ENCODE measurements at places on chromosomes 16 and 17. TPM values are rescaled to one million over a fixed set of nuclear protein-coding genes. Genes with fewer than 3 reads are reported as not detected.
A peak's percentile ranks its signal among the peaks of the same experiment; 100 is the strongest.

- DNase-seq = peak; percentile 61
Measured at GRCh38 chr17:80063830-80064585, 27.6 kb downstream of the CCDC40 start.

- no peak for DNase-seq
Measured at GRCh38 chr16:87691686-87692079, 74.1 kb downstream of the KLHDC4 start.

Gene LRRC37A2
- total RNA-seq = 3.7 TPM

DNA sequence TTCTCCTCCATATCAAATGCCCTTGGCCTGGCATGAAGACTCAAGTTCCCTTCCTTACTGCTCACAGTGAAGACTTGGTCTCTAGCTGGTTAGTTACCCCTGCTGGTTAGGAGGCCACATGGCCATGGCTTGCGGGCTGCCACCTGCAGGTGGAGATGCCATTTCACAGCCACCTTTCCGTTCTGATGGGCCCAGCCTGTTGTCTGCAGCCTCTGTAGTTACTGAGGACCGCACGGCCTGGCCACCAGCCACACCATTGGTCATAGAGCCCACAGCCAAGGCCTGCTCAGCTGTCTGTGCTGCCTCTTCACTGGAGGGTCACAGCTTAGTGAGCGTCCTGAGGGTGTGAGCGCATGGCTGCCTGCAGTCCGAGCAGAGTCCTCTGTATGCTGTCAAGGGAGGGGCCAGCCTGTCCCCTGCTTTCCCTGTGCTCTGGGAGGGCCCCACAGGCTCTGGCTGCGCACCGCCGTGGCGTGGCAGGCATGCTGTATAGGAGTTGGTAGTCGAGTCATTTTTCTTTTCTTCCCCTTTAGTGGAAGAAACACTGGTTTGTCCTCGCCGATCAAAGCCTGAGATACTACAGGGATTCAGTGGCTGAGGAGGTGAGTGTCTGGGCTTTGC, 59.2 kb downstream of the PLD6 start:
- peak; percentile 40 for DNase-seq

- DNase-seq = no peak
Measured at GRCh38 chr16:66353055-66353454, 13.4 kb upstream of the CDH5 start.

GRCh38 chr16:21179126-21179982, 20.9 kb downstream of the LDAF1 start:
- DNase-seq = no peak

DNA sequence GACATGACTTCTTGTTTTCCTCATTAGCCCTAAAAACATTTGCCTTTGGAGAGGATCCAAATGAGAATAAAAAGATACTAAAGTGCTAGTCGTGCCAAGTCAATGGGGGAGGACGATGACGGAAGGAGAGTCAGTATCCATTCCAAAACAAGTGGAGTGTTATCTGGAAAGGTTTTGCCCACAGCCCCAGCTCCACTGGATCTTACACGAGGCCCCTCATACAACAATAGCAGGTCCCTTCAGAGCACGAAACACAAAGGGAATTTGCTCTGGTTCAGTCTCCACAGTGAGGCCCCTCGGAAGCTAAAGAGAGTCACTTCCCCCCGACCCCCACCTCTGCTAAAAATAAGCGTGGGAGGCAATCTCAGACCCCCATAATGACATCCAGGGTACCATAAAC, 496.9 kb upstream of the ZFHX3 start:
- DNase-seq = no peak

Gene FSCN2
- total RNA-seq = 4.3 TPM

DNA sequence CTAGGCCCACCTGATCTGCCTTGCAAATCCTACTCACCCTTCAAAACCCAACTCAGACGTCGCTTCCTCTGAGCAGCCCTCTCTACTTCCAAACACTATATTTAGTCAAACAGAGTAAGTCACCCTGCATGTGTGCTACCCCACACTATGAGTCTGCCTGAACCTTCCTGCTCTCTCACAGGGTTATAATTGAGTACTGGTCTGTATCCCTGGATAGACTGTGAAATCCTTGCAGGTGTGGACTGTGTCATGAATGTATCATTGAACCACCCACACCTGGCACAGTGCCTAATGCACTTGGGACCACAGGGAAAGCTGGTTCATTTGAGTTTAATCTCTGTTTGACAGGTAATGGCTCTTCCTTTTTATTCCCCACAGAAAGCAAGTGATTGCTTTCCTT, 3.4 kb downstream of the FBXO39 start:
- DNase-seq = no peak

DNA sequence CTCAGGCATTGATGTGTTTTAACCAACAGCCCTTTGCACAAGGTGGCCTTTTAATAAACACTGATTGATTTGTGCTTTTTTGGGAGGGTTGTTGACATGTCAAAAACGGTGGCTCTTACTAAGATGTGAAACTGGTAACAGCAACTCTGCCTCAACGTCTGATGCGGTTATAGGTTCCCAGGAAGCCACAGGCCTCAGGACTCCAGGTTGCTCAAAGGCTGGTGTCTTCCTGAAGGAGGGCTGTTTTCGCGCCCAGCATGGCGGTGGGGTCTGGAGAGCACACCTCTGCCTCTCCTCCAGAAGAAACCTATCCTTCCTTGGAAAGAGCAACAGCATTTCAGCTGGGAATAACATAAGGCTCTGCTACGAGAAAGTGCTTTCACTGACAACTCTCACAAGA, 187.5 kb downstream of the IRF8 start:
- DNase-seq = no peak

GRCh38 chr17:44775136-44775837, 16.5 kb downstream of the ADAM11 start:
- DNase-seq = no peak

Gene KCNH6
- not detected for total RNA-seq

All from HT-29 (cell line).